ENCODE measurements at places on chromosomes 4 and X.

GRCh38 chr4:151325111-151325948 lies at the start of gene SH3D19:
SH3D19 (minus strand) TSS chr4:151325605; CDS start chr4:151325352, 253 bp downstream.
- DNase-seq: no peak

- peak; percentile 91 for DNase-seq
Observed at GRCh38 chr4:185839194-185839712, 27.3 kb upstream of the SORBS2 start.

DNA sequence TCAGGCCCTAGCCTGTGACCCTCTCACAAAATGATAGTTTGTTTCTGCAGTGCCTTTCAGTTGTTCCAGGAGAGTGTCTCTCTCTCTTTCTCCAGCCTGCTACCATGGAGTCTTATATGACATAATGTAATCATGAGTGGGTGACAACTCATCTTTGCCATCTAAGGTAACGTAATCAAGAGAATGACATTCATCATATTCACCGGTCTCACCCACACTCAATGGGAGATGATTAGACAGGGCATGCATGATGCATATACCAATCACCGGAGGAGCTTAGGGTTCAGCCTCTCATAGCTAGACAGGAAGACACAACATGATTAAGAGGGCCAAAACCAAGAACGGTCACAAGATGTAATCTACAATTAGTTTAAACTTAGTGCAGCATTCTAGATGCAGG lies 97.1 kb upstream of the FAM9B start:
- DNase-seq: no peak

GRCh38 chr4:106529348-106530023 lies 160.9 kb upstream of the GIMD1 start:
- DNase-seq: peak; percentile 4

- DNase-seq: no peak
Observed at GRCh38 chr4:8387194-8387593, 53.3 kb downstream of the ACOX3 start.

GRCh38 chr4:183485411-183486160 lies 19.3 kb upstream of the ING2 start:
- no peak for DNase-seq

GRCh38 chrX:122771933-122772332 lies 412.1 kb upstream of the GRIA3 start:
- DNase-seq: no peak

DNA sequence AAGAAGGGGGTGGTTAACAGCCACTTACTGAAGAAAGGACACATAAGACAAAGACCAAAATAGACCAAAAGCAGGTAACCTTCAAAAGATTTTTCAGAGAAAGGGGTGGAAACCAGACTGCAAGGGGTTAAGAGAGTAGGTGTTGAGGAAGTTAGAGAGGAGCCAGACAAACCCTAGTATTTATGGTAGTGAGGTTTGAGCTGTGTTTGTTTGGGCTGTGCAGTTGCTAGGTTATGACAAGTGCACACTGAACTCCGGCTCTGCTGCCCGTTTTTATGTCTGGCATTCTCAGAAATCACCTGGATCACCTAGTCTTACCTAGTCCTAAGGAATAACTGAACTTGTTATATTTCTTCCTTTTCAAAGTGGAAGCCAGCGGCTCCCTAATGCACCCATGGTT lies 22.9 kb upstream of the G3BP2 start:
- no peak for DNase-seq

- DNase-seq: no peak
Observed at GRCh38 chr4:110344165-110344564, 131.8 kb upstream of the ENPEP start.

Data from stromal cell of bone marrow (primary cell).